DMS79 (cell line): ENCODE measurements at places on chromosomes 7 and 10.

DNA sequence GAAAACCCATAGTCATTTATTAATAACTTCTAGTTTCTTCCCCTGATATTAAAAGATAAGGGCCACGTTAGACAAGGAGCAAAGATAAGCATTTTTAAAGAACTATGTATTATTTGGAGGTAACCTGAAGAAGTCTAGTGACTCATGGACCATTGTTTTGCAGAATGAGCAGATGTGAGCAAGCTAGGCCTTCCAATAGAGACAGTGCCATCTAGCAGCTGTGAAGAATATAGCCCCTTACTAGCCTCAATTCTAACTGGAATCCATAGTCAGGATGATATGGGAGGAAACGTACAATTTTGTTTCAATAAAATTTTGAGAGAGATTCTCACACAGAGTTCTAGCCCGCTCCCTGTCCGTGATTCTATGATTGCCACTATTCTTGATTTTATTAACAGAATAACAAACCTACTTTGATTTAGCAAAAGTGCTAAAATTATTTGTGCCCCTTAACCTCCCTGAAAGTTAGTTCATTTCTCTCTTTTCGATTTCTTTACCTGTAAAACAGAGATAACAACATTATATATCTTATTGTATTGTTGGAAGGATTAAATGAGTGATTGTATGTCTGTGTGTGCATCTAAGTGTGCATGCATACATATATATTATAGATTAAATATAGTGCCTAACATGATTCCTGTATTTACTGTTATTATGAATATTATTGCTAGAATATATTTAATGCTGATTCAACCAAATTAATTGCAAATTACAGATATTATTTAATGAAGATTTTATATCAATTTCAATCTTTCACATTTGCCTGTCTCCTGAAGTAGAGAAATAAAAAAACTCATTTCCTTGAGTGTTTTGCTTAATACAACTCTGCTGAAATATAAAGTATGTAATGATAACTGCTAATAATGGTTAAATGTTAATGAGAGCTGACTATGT is 22.7 kb downstream of the FAM237B start:
- no peak for DNase-seq

GRCh38 chr7:138739859-138740258 is 38.7 kb upstream of the SVOPL start:
- no peak for DNase-seq

DNA sequence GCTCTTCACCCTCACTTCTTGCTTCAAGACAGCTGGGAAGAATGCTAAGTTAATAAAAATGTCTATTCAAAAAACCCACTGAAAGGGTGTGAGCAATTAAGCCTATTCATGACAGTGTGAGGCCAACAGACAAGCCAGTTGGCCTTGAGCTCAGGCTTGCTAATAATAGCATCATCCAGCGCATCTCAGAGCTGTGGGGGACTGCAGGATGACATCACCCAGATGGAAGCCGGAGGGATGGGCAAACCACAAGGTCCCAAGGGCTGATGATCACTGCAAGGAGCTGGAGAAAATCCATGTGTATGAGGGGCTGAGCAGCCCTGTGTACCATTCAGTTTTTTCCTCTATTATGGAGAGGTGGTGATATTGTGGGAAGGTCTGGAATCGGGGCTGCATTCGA is 770.4 kb downstream of the TNS3 start:
- no peak for DNase-seq

DNA sequence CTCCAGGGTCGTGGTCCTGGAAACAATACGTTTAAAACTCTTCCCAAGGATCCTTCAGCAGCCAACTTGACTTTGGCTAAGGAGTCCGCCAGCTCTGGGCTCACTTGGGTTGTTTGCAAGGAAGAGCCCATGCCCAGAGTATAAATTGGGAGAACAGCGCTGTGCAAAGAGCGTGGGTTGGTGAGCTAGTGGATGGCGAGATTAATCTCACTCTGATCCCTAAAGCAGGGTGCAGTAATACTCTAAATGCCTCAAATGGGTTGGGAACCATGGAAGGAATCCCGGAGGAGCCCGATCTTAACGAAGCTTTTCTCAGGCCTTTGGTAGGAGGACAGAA is 495 bp upstream of the SDHAF3 start:
- no peak for DNase-seq

- DNase-seq = no peak
Observed at GRCh38 chr10:5659702-5660528, 6.5 kb downstream of the ASB13 start.

- no peak for DNase-seq
Observed at GRCh38 chr7:75993689-75994387, 557 bp downstream of the TMEM120A start.

- no peak for DNase-seq
Observed at GRCh38 chr10:3700531-3701076, 84.4 kb downstream of the KLF6 start.

- DNase-seq = no peak
Observed at GRCh38 chr10:43353495-43354329, 17.7 kb upstream of the FXYD4 start.

DNA sequence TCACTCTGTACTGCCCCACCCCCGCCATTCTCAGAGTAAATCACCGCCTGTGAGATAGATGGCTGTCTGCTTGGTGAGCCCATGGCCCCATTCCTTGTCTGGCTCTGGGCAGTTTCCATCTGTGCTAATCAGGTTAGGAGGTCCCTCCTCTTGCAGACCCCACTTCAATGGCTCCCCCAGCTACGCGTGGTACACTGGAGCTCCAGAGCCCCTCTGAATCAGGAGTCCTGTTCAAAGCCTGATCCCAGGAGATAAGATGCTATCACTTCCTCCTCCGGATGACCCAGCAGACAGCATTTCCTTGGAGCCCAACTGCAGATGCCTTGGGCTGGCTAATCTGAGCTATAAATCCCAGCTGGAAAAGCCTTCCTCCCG is 122.3 kb downstream of the SH3PXD2A start:
- DNase-seq = no peak
